Hepatocyte (in vitro differentiated cells): ENCODE measurements at places on chromosomes 2 and 18. TPM values are rescaled to one million over a fixed set of nuclear protein-coding genes. Genes with fewer than 3 reads are reported as not detected.

Gene ACKR3
- 47.1 and 49.5 TPM in 2 replicates for total RNA-seq

Gene MBD2
- total RNA-seq = 14.4 and 16.8 TPM in 2 replicates

GRCh38 chr2:143786026-143786765, 657.0 kb downstream of the ARHGAP15 start:
- no peaks in the 10 kb centered on the region for H3K4me1 ChIP-seq
- no peaks in the 10 kb centered on the region for H3K27me3 ChIP-seq
- no peak for DNase-seq
- no peak overlapping the region for H3K27ac ChIP-seq
- H3K36me3 ChIP-seq = no peaks in the 10 kb centered on the region

DNA sequence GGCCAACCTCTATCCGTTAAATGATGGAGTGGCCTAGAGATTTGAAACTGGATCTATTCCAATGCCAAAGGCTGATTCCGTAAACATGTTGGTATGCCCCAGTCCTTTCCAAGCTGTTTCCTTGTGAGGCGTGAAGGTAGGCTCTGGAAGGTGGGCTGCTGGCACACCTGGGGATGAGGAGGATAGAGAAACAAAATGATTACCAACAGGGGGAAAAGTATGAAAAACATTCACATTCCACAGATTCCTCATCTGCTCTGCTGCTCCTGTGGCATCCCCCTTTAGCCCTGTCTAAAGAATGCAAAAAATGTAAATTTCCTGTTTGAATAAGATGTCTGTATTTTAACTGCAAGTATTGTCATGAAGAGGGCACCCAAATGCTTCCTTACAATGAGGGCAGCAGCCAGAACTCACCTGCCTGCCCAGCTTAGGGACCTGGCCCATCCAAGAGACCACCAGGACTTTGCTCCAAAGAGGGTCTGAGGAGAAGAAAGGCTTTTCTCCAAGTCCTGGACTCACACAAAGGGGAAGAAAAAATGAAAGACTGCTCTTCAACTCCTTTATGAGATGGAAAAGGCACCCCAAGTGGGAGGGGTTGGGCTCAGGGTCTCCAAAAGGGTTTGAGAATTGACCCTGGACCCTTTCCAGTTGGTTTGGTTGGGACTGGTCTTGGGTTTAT, 132.3 kb upstream of the PELI1 start:
- no peaks in the 10 kb centered on the region for H3K27me3 ChIP-seq
- peaks cover 12% of the 10 kb centered on the region for H3K4me1 ChIP-seq
- no peaks in the 10 kb centered on the region for H3K36me3 ChIP-seq
- no peak overlapping the region for H3K4me3 ChIP-seq

DNA sequence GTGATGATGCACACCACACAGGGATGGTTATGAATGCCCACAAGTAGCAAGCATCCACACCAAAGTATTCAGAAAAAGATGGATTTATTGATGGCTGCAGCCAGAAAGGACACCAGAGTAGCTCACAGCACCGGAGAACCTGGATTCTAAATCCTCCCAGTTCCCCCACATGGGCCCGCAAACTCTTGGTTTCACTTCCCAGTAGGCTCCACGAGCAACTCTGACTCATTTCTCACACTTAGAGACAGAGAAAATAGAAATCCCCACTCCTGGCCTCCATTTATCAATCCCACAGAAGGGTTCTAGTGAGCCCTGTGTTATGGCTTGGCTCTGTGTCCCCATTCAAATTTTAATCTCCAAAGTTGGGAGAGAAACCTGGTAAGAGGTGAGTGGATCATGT, 426.7 kb upstream of the MYT1L start:
- H3K36me3 ChIP-seq = no peaks in the 10 kb centered on the region
- H3K27me3 ChIP-seq = no peaks in the 10 kb centered on the region
- no peak overlapping the region for H3K4me3 ChIP-seq
- H3K4me1 ChIP-seq = no peaks in the 10 kb centered on the region
- no peak overlapping the region for H3K27ac ChIP-seq

Gene ANKRD30B
- not detected in 2 replicates for total RNA-seq

Gene PFN4
- 0.24 and 1.2 TPM in 2 replicates for total RNA-seq

Gene IL18R1
- total RNA-seq = 19.3 and 25.5 TPM in 2 replicates

DNA sequence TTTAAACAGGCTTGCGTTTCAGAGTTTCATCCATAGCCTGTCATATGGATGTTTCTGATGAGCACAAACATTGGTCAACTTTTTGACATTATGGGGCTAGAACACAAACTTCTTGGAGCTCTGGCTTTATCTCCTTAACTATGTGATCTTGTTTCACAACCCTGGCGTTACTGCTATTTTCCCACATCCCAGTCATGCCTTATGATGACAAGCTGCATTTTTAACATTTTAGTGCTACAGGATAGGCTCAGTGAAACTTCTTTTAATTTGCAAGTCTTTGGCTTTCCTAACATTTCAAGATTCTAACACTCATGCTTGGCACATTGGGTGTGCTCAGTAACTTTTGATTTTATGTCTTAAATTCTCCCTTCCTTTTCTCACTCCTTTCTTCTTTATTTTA, 21.0 kb upstream of the PDE1A start:
- H3K27ac ChIP-seq = no peak overlapping the region
- H3K36me3 ChIP-seq = no peaks in the 10 kb centered on the region
- H3K4me3 ChIP-seq = no peak overlapping the region
- no peaks in the 10 kb centered on the region for H3K27me3 ChIP-seq
- peak; percentile 13 for DNase-seq

Gene AQP12A
- total RNA-seq = not detected in 2 replicates

DNA sequence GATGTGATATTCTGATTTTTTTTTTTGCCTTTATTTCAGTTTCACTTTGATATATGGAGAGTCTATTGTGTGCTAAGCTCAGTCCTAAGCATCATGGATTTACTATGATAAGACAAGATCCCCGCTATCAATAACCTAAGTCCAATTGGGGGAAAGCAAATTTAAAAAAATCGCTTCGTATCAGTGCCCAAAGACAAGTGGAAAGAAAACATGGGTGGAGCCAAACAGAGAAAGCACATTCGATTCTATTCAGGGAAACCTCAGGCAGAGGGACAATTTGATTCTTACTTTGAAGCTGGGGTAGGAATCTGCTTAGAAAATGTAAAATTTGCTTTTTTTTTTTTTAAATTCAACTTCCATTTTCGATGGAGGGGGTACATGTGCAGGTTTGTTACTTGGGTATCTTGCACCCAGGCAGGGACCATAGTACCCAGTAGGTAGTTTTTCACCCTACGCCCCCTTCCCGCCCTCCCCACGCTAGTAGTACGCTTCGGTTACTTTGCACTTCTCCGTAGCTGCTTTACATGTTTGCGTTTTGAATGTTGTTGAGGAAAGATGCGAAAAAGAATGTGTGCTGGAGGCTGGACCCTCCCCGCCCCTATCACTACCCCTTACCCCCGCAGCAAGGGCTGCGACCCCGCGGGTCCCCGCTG, 12.4 kb downstream of the KIF5C start:
- DNase-seq = no peak
- H3K36me3 ChIP-seq = no peaks in the 10 kb centered on the region
- peaks cover 9% of the 10 kb centered on the region for H3K4me1 ChIP-seq
- H3K27me3 ChIP-seq = peaks cover 41% of the 10 kb centered on the region
- no peak overlapping the region for H3K27ac ChIP-seq

Gene DLGAP1
- total RNA-seq = 3.1 and 3.9 TPM in 2 replicates

Gene PCBP1
- 88.5 and 97.1 TPM in 2 replicates for total RNA-seq

GRCh38 chr2:176170602-176171305, 13.6 kb downstream of the HOXD3 start:
- H3K27me3 ChIP-seq = peaks cover 100% of the 10 kb centered on the region
- no peak overlapping the region for H3K4me3 ChIP-seq
- peaks cover 8% of the 10 kb centered on the region for H3K4me1 ChIP-seq
- H3K36me3 ChIP-seq = no peaks in the 10 kb centered on the region
- no peak for DNase-seq

GRCh38 chr2:145748927-145749326, 1229.0 kb upstream of the ZEB2 start:
- peaks cover 29% of the 10 kb centered on the region for H3K4me1 ChIP-seq
- no peak overlapping the region for H3K27ac ChIP-seq
- H3K27me3 ChIP-seq = no peaks in the 10 kb centered on the region
- DNase-seq = no peak
- no peaks in the 10 kb centered on the region for H3K36me3 ChIP-seq
- H3K4me3 ChIP-seq = no peak overlapping the region

Gene SLC35F6
- 30.2 and 40.7 TPM in 2 replicates for total RNA-seq
